ENCODE measurements at places on chromosomes 16 and 17.
A peak's percentile ranks its signal among the peaks of the same experiment; 100 is the strongest.

- no peak for DNase-seq
Measured at GRCh38 chr17:77644181-77645071, 314.1 kb upstream of the TNRC6C start.

- DNase-seq, result peak; percentile 59
Measured at GRCh38 chr17:37476431-37477120, 13.1 kb upstream of the DUSP14 start.

DNA sequence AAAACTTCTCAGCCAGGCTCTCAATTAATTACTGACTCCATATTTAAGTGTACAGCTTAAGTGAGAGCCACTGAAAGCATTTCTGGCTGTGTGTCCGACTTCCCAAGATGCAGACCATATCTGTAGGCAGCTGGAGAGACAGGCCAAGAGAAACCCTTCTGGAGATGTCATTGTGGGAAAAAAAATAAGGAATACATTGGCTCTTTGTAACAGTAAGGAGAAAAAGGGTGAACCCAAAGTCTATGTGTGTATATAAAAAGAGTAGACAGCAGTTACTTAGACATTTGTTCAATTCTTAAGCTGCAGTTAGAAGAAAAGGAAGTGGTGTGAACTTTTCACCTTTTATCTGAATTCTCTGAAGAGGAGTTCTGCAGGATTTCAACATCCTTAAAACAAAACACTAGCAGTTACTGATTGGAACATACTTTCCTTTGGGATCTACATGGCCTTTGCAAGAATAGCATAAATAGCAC is 21.7 kb downstream of the FAM117A start:
- DNase-seq, result no peak

GRCh38 chr16:81558444-81559175 is 114.0 kb downstream of the CMIP start:
- DNase-seq, result peak; percentile 96

DNA sequence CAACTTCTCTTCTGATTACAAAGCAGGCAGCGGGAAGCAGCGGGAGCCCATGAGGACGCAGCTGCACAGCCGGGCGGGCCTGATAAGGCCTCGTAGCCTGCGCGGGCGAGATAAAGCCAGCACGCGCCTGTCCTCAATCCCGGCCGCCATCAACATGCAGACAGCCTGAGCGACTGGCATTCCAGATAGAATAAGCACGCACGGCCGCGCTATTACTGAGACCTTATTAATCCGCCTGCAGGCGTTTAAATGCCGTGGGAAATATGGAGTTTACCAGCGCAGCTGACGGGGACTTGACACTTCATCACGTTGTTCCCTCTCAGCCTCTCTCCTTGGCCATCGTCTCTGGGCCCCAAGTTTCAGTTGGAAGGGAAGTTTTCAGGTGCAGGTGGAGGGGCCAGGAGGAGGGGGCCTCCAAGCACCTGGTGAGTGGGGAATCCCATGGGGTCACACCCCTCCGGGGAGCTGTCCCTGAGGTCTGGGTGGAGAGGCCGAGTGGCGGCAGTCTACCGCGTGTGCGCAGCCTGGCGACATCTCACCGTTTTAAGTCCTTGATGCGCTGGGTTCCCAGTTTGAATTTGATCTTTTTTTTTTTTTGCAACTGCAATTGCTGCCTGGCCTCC is 27.3 kb upstream of the CBFA2T3 start:
- DNase-seq, result no peak

GRCh38 chr16:47858333-47858982 is 297.3 kb downstream of the ABCC12 start:
- DNase-seq, result no peak

- peak; percentile 64 for DNase-seq
Measured at GRCh38 chr17:42979511-42980273, at the start of gene PTGES3L. TSS of gene PTGES3L (minus strand) at chr17:42980080. CDS start at chr17:42980053, 27 bp downstream.
